Posterior vena cava (tissue), 2 donors: ENCODE measurements at places on chromosomes 13 and 19.

- DNase-seq: no peak
Measured at GRCh38 chr13:112064222-112064621, 2.7 kb upstream of the SOX1 start.

DNA sequence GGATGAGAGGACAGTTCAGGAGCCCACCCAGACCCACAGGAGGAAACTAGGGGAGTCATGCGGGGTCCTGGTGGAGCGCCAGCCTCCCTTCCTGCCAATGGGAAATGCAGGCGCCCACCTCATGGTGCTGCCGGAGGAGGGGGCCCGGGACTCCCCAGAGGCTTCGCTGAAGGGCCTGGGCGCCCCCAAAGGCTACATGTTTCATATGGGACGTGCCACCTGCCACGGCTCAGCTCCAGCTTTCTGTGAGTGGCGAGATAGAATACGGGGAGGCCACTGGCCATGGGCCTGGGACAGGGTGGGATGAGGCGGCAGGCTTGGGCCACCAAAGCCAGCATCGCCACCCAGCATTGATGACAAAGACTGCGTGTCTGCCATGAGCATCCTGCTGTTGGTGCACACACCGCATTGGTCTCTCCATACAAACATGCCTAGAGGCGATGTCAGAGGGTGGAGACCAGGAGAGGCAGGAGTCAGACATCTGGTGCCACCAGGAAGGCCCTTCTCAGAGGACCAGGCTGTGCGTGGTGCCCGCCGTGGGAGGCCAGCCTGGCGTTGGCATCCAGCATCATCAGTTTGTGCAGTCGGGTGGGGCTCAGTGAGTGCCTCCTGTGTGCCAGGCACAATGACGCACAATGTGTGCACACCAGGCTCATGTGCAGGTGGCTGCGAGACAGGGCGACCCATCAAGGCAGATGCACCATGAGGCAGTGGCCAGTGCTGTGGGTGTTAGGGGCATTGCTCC lies 1.2 kb upstream of the F10 start:
- peak; percentile 76 for DNase-seq

GRCh38 chr13:75897386-75897785 lies 261.3 kb downstream of the LMO7 start:
- no peak for DNase-seq

DNA sequence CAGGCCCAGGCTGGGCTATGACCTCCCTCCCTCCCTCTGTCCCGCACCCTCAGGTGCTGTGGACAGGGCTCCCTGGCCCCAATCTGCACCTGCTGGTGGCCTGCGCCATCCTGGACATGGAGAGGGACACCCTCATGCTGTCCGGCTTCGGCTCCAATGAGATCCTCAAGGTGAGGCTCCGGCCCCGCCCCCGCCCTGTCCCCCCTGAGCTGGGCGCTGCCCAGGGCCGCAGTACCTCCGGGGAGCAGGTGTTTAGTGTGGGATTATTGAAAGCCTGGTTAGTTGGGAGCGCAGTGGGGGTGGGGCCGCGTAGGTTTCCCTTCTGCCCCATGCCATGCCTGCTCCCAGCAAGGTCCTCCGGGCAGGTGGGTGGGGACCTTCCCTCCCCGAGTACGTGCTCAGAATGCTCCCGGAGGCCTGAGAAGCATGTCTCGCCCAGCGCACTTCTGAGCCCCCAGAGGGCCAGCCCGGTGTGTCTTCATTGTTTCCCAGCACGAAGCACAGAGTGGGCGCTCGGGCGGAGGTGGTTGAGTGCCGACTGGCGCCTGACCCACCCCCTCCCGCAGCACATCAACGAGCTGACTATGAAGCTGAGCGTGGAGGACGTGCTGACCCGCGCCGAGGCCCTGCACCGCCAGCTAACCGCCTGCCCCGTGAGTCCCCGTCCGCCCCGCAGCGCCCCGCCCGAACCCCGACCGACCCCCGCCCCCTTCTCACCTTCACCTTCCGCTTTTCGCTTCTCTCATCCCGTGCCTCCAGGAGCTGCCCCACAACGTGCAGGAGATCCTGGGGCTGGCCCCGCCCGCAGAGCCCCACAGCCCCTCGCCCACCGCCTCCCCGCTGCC lies 8.8 kb downstream of the IL4I1 start:
- no peak for DNase-seq

DNA sequence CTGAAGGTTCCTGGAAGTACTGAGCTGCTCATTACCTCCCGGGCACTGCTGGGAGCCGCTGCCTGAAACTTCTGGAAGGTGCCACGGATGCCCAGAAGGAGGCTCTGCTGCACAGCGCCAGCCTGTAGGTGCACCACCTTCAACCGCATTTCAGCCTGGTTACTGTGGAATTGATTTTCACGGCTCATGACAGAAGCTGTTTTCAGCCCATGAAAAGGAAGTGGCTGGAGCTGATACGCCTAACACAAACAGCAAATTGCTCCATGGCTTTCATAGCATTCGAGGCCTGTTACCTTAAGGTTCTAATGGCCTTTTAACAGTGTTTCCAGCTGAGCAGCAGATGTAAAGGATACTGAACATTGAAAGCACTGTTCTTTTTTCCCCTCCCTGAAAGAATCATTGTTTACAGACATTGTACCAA lies 22.0 kb downstream of the GPC6 start:
- no peak for DNase-seq

GRCh38 chr19:47719047-47719859 lies 6.0 kb downstream of the EHD2 start:
- DNase-seq: peak; percentile 96

GRCh38 chr13:111269508-111269907 lies 50.9 kb upstream of the TEX29 start:
- no peak for DNase-seq

- DNase-seq: no peak
Measured at GRCh38 chr13:107713314-107713713, 502.0 kb downstream of the LIG4 start.

GRCh38 chr13:39672378-39673132 lies 17.1 kb downstream of the COG6 start:
- no peak for DNase-seq

DNA sequence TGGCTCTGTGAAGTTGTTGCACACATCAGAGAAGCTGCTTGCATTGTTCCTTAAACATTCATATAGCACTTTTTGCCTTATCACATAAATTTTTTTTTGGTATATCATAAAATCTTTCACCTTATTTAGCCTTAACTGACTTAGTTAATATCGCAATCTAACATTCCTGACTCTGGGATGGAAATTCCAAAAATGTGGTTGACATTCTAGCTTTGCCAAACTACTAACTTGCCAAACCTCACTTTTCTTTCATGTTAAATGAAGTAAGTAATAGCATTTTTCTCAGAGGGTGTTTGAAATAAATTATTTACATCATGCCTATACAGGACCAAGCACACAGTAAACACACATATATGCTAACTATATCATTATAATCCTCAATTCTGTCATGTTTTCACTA lies 736.9 kb upstream of the PCDH9 start:
- DNase-seq: no peak

GRCh38 chr19:23527797-23528196 lies 132.5 kb upstream of the ZNF91 start:
- DNase-seq: no peak

DNA sequence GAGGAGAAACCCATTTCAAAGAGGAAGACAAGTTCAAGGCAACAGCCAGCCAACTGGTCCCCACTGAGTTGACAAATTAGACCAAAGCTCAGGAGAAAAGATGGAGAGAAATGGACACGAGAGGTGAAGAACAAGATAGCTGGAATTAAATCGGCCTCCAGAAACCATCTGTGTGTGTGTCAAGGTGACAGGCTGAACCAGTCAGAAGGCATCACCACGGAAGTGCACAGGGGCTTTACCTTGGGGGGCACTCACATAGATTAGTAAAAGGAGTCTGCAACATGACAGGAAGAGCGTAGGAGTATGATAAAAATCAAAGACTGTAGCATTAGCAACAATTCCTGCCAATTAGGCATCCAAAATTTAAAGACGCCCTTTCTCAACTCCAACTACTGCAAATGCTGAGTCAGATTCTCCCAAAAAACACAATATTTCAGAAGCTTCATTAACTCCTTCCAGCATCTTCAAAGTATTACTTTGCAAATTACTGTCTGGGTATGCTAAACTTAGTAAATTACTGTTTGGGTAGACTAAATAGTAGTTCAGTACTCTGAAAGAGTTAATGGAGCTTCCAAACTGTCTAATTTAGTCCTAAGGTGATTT lies 66.2 kb downstream of the FOXO1 start:
- no peak for DNase-seq

DNA sequence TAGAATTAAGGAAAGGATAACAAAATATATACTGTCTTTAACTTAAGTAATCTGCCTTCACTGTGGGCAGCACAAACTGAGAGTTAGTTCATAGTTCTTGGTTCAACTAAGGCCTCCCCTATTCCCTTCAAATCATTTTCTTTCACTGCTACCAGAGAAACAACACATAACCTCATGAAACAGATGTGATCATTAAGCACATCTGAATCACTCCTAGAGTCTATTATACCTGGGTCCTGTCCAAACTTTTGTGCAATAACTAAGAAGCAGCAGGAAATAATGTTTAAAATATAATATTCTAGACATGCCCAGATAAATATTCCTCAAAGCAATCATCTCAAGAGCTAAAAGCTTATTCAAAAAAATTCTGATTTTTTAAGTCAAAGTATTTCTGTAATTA lies 62.9 kb downstream of the ZC3H13 start:
- DNase-seq: no peak

DNA sequence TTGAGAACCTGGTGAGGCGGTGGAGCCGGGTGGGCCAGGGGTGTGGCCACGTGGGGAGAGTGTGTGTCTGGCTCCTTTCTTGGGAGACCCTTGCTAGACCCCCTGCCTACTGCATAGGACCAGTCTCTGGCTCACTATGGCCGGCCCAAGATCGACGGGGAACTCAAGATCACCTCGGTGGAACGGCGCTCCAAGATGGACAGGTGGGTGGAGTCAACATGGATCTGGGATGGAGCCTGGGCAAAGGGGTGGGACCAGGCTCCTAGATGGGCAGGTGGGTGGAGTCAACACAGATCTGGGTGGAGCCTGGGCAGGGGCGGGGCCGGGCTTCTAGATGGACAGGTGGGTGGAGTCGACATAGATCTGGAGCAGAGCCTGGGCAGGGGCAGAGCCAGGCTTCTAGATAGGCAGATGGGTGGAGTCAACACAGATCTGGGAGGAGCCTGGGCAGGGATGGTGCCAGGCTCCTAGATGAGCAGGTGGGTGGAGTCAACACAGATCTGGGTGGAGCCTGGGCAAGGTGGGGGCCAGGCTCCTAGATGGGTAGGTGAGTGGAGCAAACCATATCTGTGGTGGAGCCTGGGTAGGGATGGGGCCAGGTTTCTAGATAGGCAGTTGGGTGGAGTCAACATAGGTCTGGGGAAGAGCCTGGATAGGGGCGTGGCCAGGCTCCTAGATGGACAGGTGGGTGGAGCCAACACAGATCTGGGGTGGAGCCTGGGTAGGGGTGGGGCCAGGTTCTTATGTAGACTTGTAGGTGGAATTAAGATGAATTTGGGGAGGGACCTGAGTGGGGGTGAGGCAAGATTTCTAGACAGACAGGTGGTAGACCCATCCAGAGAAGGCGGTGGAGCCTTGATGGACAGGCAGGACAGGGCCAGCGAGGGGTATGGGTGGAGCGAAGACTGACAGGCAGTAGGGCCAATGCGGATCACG lies 56.5 kb downstream of the VAV1 start:
- DNase-seq: peak; percentile 69

DNA sequence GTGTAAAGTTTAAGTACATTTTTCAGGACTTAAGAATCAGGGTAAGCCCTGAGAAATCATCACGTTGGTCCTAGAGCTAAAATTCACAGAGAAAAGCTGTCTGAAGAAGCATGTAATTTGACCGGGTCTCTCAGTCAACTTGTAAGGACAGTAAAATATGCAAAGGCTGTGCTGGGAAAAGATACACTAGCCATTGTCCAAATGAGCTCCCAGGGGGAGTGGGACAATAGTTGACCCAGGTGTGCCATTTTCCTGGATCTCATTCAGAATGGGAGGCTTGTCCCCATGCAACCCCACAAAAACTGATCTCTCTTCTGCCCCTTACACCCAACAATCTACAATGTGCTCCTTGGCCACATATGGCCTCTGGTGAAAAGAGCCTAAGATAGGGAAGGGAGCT lies 437.9 kb downstream of the KLF12 start:
- no peak for DNase-seq

DNA sequence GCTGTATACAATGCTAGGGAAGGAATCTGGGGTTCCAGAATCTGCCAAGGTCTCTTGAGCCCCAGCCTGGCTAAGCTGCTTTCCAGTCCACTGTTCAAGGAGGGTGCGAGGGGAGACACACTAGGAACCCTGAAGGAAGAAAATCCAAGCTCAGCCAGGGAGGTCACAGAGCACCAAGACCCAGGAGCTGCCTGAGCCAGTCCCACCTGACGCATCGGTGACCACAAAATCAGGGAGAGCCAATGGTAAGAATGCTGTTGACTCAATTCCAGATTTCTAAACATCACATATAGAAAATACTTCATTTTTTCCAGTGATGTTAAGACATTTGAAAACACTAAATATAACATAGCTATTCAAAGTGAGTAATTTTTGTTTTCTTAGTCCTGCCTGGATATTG lies 50.1 kb downstream of the CEP89 start:
- no peak for DNase-seq

DNA sequence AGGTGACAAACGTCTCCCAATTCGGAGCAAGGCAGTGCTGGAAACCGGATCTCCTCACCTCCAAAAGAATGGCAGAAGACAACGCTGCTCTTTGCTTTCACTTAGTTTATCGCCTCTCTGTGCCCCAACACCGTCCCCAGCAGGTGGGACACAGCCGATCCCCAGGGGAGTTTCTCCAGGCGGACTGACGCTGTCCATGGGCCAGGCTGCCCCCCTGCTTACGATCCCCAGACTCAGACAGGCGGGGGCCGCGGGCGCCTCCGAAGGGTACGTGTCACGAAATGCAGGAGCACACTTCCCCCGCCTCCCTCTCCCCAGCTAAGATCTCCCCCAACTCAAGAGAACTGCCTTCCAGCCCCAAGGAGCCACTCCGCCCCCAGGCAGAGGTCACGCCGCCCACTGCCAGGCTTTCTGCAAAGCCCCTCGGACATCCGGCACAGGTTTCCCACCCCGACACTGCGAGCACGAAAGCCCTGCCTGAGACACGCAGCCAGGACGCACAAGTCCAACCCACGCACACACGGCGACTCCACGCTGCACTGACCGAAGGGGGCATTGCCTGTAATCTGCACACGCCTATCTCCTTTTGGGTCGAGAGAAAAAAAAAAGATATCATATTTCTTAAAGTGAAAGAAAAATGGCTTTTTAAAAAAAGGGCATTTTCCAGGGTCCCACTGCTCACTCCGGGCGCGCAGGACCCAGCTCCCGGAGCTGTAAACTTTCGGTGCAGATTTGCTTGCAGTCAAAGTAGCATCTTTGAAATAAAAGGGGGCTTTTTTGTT lies 2.0 kb downstream of the SPRY2 start:
- DNase-seq: peak; percentile 93

DNA sequence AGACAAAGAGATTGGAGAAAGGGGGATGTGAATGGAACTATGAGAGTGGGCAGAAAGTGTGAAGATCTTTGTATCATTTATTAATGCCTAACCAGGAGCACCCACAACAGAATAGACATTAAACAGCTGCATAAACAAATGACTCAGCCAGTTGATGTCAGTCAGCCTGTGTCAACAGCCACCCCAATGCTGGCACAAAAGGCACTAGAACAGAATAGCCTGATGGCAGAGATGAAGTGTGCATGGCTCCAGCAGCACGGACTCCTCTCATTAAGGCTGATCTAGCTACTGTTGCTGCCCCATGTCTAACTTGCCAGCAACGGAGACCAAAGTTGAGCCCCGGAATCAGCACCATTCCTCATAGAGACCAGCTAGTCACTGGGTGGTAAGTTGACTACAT lies 7.8 kb downstream of the CPB2 start:
- no peak for DNase-seq
